ENCODE measurements at places on chromosomes 1 and 21.

DNA sequence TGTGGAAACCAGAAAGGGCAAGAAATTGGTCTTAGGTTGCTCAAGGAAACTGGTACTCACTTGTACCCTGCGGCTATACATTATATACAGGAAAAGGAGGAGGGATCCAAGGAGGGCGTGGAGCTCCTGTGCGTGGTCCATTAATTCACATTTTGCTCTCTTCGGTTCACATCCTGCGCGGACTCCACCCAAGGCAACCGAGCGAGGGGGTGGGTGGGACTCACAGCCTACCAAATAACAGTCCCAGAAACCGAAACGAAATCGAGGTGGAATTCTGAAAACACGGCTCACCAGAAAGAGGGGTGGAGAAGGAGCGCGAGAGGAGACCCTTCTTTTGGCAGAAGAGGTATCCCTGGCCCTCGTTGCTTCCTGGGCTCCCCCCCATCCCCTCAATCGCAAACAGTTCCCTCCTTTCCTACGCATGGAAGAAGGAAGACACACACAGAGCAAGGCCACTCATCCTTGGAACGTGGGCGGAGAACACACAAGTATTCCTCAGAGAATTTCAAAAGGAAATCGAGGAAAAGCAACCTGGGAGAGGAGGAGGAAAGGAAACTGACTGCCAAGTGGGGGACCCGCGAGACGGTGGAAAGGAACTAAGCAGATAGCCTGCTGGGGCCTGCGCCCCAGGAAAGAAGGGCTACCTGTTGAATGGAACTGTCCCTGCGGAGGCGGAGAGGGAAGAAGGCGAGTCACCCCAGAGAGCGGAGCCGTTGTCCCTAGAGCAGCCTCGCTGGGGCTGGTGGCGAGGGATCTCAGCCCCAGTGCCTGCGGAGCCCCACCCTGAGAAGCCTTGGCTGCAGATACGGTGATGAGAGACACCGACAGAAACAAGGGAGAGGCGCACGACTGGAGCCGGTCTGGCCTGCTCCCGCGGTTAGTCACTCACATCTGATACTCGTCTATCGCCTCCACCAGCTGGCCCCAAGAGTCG is 705 bp downstream of the AIDA start:
- DNase-seq = peak; percentile 66

DNA sequence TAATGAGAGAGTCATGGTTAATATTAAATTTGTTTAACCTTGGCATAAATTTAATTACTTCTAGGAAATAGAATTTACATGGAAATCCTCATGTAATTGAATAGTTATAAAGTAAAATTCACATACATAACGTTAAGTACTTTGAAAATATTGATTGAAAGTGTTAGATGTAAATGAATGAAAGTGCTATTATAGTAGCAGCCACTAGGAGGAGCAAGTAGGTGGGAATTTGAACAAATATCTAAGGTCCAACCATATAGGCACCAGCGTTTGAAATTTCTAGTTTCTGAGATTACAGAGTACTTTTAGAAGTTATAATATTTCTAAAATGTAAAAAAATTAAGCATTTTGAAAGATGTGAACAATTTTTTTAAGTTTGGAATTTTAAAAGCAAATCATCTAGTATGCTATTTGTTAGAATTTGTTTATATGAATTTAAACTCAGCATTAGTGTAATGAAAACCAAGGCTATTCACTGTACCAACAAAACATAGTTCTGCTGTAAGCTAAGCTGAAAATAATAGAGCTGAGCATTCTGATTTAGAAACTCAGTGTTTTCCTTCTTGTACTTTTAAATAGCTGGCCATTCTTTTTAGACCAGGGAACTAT is 3.3 kb downstream of the B3GALT2 start:
- no peak for DNase-seq

DNA sequence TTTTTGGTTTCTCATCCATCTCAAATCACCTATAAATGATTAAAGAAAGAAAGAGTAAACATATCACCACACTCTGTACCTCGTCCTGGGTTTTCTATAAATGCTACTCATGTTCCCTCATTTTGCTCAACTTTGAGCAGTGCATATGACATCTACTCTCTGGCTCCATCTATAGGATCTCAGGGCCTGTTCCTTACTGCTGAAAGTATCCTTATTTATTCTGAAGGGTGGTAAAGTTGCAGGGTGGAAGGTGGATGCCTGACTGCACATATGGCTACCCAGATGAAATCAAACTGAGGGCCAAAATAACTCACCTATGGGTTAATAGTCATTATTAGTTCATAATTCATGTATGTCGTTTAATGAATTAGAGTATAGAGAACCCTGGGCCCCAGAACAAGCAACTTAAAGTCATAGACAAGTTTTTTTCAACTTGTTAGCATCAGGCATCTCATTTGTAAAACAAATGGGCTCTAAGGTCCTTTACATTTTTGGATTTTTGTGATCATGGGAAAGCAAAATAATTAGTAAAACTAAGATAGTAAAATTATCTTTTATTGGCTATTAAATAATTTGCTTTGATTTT is 46.5 kb downstream of the NCF2 start:
- DNase-seq = no peak

- DNase-seq = no peak
Measured at GRCh38 chr1:203151362-203152157, 24.0 kb downstream of the ADORA1 start.

GRCh38 chr1:31326461-31326860 is 29.6 kb downstream of the ZCCHC17 start:
- DNase-seq = no peak

DNA sequence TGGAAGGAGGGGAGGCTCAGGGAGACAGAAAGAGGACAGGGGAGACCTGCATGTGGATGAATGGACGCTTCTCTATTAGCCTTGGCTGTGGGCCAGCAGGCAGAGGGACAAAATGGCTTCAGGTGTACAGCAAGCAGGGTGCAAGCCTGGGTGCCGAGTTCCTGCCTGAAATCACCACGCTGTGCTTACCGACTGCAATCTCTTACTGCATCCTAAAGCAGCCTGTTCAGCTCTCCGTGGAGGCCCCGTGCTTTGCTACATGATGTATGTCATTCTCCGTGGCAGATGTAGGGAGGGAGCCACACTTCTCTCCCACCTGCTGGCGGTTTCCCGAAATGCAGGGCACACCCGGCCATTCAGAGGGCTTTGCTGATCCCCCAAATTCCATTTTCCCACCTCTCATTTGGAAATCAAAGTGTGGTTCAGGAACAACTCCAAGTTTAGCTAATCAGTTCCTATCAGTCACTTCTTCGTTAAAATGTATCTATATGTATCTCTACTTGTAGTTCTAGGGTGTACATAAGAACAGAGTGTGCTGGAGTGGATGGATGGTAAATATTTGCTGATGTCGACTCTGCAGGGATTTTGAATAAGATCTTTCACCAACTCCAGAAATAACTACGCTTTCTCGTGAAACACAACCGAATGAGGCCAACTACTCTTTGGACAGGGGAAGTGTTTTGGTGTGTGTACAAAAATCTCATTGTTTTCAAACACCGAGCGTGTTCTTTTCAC is 122.3 kb upstream of the BACE2 start:
- peak; percentile 51 for DNase-seq

Measured in H7 (cell line).